Activated CD4-positive, alpha-beta T cell treated with anti-CD3 and anti-CD28 coated beads, Interleukin-2, Interleukin-6, amounts not matched to agents 100 ng/mL and 50 ng/mL, durations not matched to agents 16 hours and 8 hours (primary cell): ENCODE measurements at places on chromosomes 16 and 17.

DNA sequence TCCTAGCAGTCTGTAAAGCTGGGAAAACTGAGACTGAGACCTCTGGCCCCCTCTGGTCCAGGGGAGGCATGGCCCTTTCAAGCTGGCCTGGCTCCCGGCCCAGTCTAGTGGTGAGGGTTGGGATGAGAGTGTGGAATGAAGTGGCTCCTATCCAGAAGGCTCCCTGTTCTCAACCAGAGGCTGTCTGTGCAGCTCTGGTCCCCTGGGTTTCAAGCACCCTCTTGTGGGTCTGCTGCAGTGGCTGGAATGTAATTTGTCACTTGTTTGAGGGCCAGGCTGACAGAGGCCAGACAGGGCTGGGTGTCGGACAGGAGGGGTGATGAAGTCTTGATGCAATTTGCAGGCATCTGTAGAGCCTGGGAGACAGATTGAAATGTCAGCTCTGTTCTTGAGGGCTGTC, 22.1 kb upstream of the PHF12 start:
- DNase-seq: no peak

- DNase-seq: peak; percentile 72
These were observed at the start of gene XAF1 for GRCh38 chr17:6755731-6756184. XAF1 (plus strand) TSS chr17:6756046; CDS start chr17:6756079, 33 bp downstream.

GRCh38 chr16:81410643-81411293, 33.8 kb upstream of the CMIP start:
- no peak for DNase-seq

DNA sequence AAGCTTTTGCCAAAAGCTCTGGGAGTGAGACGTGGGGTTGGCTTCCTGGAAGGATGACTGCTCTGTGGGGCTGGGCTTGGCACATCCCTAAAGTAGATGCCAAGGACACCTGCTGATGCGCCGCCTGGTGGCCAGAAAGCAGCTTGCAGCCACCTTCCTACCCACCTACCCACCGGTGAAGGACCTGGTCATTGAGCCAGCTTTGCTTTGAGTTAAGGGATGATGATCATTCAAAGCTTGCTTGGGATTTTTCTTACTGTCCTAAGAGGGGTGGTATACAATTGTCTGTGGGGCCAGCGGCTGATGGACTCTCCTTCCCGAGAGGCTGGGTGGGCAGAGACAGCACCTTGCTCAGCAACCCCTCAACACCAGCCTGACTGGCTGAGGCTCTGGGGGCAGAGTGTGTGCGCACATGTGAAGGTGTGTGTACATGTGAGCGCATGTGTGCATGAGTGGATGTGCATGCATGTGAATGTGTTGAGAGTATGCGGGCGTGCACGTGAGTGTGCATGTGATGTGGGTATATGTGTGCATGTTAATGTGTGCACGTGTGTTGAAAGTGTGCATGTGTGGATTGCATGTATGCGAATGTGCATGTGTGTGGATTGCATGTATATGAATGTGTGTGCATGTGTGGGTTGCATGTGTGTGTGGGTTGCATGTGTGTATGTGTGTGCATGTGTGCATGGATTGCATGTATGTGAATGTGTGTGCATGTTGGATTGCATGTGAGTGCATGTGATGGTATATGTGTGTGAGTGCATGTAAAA, 18.6 kb downstream of the C1QTNF1 start:
- peak; percentile 53 for DNase-seq

DNA sequence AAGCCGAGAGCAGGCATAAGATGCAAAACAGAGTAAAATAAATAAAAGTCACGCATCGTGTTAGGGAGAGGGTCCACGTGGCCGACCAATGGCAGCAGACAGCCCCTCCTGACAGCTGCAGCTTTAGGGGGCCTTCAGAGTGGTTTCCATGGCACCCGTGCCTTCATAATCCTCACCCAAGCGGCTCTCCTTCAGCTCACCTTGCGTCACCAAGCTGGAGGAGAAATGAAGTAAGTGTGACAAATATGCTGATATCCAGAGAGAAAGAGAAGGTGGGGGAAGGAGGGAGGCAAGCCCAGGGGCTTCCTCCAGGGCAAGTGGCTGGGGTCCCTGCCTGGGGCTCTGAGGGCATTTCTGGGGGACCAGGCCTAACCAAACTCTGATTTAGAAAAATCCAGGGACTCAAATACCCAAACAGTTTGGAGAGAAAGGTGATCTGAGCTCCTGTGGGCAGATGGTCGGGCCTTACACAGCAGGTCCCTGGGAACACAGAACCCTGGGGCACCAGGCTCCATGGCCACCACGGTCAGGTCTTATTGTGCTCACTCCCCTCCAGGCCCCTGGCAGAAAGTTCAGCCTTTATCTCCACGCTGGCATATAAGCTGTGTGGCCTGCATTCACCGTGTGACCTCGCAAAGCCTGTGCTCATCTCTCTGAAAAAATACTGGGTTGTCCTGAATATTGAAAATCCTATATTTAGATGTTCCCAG, 80.7 kb upstream of the TNRC6C start:
- DNase-seq: no peak

- no peak for DNase-seq
These were observed 21.3 kb downstream of the ZNF423 start for GRCh38 chr16:49834531-49835151.

DNA sequence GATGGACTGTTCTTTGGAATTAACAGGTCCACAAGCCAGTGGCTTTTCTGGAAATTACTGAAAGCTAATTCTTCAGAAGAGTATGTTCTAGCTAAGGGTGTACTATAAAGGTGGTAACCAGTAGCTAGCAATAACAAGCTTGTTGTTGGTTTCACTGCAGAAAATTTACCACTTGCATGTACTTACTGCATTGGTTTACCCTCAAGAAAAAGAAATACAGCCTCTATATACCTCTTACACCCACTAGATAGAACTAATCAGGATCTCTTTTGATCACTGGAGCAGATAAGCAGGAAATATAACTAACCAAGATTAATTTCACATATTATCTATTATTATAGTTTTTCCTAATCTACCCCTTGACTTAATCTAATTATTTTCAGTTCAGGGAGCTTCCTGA, 184.9 kb upstream of the TBX2 start:
- DNase-seq: no peak

GRCh38 chr17:31444026-31444425, 52.6 kb downstream of the RAB11FIP4 start:
- DNase-seq: no peak

DNA sequence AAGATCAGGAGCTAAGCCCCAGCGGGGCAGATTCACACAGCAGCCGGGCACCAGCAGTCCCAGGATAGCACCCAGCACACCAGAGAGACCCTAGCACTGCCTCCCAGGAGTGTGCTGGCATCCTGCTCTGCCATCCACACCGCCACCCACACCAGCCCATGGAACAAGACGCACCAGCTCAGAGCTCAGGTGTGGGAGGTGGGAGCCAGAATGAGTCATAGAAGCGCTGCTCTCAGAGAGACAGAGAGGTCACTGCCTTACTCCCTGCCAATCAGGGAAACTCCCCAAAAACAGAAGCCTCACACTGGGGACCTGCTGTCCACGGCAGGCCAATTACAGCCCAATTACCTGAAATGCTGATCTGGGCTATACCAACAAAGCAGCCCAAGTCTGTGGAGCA, 64.9 kb downstream of the CDYL2 start:
- DNase-seq: peak; percentile 37

DNA sequence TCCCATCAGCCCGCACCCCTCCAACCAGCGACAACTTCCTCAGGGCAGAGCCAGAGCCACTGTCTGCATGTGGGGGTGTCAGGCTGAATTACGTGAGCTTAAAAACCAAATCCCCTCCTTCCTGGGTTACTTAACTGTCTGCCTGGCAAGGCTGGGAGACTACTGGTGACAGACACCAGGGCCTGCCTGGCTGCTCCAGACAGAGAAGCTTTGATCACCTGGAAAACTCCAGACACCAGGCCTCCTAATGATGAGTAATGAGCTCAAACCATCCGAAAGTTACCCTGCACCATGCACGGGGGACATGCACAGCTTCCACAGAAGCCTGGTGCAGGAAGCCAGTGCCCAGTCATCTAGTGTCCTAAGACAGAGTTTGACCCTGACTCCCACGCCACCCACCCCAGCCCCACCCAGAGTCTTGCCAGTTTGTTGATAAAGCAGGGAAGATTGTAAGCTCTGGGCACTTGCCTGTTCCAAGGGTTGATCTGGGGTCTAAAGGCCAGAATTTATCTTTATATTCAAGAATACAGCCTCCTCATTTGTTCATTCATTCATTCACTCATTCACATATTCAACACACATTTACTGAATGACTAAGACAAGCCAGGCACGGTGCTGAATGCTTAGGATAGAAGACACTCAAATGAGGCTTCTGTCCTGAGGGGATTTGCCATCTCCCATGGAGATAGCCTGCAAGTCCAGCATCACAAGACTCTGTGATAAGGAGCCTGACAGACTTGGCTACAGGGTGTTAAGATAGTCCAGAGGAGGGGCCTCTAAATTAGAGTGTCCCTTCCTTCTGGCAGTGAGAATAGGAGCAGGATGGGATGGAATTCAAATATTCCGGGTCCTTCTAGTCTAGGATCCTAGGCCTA, 7.2 kb upstream of the CCDC182 start:
- DNase-seq: no peak

- DNase-seq: peak; percentile 51
These were observed 16.7 kb downstream of the GNGT2 start for GRCh38 chr17:49193513-49194296.

DNA sequence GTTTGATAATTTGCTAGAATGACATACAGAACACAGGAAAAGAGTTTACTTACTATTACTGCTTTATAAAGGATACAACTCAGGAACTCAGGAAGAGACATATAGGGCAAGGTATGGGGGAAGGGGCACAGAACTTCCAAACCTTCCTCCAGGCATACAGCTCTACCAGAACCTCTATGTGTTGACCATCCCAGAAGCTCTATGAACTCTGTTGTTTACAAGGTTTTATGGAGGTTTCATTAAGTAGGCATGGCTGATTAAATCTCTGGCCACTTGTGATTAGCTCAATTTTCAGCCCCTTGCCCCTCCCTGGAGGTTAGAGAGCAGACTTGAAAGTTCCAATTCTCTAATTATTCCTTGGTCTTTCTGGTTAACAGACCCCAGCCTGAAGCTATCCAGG, 60.2 kb upstream of the C17orf78 start:
- no peak for DNase-seq

GRCh38 chr17:27664606-27664965, 33.6 kb downstream of the LGALS9 start:
- DNase-seq: no peak

DNA sequence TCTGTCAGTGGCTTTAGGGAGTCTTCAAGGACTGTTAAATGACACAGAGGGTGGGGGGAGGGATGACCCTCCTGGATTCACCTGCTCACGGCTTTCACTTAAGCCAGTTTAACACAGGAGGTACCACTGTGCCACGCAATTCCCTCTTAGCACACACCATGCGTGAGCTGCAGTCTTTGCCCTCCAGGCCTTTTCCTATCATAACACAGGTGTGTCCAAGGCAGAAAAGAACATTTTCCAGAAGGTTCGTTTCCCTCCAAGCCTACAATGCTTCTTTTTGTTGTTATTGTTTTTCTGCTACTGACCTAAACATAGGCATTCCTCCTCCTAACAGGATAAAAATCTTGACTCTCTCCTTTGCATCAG, 1.1 kb downstream of the ZFHX3 start:
- no peak for DNase-seq

- DNase-seq: no peak
These were observed 169.5 kb downstream of the AHSP start for GRCh38 chr16:31696968-31697743.

- no peak for DNase-seq
These were observed 69.0 kb downstream of the ANKFN1 start for GRCh38 chr17:56222255-56222654.

DNA sequence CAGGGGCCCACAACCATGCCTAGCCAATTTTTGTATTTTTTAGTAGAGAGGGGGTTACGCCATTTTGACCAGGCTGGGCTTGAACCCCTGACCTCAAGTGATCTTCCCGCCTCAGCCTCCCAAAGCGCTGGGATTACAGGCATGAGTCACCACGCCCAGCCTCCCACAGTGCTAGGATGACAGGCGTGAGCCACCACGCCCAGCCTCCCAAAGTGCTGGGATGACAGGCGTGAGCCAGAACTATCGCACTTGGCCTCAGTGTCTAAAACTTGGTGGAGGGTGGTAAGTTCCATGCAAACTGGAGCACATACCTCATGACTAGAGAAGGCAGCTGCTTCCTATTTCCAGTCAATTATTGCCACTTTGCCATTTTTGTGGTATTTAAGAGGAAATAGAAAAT, 7.1 kb downstream of the HSD17B2 start:
- DNase-seq: no peak

GRCh38 chr16:58116081-58116480, 13.1 kb downstream of the CFAP20 start:
- DNase-seq: no peak

GRCh38 chr16:12092544-12092921, 116.0 kb downstream of the SNX29 start:
- DNase-seq: no peak

GRCh38 chr16:86025706-86026105, 126.7 kb downstream of the IRF8 start:
- no peak for DNase-seq

DNA sequence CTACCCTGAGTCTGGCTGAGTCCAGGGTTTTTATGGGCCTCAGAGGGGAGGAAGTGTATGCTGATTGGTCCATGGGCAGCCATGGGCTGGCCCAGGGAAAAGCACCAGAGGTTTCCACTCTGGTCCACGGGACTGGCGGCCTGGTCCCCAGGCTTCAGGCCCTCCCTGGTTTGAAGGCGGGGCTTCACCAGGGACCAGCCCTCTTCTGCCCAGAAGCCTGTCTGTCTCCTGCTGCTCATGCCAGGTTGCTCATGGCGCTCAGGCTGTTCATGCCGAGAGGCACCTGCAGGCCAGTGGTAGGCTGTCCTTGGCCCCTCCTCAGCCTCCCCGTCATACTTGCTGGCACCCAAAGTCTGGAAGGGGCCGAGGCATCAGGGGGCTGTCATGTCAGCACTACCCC, 45.0 kb upstream of the CLEC19A start:
- DNase-seq: no peak

DNA sequence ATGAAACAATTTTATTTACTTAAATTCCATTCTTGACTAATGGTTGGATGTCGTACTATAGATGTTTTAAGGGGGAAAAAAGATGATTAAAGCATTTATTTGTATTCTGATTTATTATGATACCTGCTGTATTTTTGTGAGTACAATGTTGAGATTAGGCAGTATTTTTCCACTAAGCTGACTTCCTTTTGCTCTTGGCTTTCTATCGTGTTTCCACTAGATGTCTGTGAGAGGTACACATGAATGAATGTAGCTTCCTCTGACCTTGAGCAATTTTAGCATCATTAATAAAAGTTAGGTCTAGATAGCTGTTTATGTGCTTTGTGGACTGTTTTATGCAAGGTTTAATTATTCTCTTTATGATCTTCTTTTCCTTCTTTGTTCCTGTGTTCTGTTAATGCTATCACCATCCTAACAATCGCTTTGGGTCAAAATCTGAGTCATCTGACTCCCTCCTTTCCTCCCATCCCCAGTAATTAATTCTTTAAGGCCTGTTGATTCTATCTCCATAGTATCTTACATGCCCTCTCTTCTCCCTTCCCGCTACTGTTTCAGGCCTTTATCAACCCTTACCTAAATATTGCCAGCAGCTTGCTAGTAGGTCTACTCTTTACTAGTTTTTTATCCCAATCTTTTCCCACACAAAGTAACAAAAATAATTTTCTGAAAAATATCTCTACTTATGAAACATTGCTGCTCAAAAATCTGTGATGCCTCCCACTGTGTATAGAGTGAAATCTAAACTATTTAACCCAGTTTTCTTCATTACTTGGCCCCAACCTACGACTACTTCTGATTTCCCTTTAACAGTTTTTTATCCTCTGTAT, 76.0 kb downstream of the VMP1 start:
- peak; percentile 57 for DNase-seq
